ENCODE measurements at places on chromosomes 3 and 15. TPM values are rescaled to one million over a fixed set of nuclear protein-coding genes. Genes with fewer than 3 reads are reported as not detected.

- DNase-seq = no peak
Measured at GRCh38 chr3:23052620-23053019, 150.5 kb upstream of the UBE2E2 start.

Gene PATL2
- 1.3 TPM for total RNA-seq

Gene VPS18
- total RNA-seq = 37.9 TPM

GRCh38 chr15:67766968-67767367 lies 58.3 kb upstream of the SKOR1 start:
- DNase-seq = no peak

DNA sequence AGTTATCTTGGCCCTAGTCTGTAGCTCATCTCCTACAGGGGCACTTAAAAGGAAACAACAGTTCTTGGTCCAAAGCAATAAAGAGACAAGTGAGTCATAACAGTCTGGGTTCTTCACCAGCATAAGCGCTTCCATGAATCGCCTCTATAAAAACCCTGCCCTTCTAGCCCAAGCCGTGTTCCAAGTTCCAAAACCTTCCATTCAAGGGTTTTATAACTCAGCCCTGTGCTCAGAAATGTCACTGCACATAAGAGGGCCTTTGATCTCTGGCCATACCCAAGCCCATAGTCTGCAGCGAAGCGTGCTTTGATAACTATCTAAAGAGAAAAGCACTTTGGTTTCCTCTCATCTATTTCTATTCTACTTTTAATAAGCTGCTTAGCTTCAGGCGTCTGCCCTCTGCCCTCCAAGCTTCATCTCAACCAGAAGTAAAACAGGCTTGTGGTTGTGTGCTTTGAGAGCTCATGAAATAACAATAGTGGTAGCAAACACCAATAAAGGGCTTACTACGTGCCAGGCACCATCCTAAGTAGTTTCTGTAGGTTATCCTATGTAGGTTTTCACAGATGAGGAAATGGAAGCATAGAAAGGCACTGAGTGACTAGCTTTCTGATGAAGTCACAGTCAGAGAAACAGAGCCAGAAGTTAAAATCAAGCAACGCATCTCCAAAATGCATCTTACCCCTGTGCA lies 64.0 kb upstream of the AKAP13 start:
- no peak for DNase-seq

DNA sequence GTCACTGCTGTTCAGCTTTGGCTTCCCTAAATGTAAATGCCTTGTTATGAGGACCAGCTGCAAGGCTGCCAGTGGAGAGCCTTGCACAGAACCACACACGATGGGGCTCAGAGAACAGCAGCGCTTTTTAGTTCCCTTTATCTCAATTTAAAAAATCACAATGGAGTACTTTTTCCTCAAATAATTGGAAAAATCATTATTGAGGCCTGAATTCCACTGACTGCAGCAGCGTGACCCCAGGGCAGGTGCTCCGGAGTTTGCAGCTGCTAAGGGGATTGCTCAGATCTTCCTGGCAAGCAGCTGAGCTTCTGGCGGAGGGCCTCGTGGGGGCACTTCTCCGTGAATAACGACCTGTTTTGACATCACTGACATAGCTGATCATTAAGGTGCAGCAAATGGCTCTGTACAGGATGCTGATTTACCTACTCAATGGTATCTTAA lies 245.6 kb upstream of the TRIM42 start:
- no peak for DNase-seq

Gene TF
- 1.6 TPM for total RNA-seq

Gene SCN11A
- 0.07 TPM for total RNA-seq

Gene GCSAM
- total RNA-seq = 0.49 TPM

Gene USP3
- 54.4 TPM for total RNA-seq

Gene XCR1
- total RNA-seq = not detected

DNA sequence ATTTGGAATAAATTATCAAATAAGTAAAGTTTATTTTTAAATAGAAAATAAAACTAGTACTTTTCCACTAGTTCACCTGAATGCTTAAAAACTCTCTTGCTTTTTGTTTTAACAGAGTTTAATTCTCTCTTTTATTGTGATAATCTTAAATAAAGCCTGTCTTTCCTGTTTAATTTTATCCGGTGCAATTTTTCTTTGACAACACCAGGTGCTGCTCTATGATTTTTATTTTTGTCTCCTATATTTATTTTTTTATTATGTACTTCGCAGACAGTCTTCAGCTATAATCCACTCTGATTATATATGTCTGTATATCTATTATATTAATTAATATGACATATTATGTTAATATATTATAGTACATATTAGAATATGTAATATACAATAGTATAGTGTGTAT lies 1293.0 kb upstream of the EPHA6 start:
- no peak for DNase-seq

- no peak for DNase-seq
Measured at GRCh38 chr3:23496165-23496564, 293.0 kb downstream of the UBE2E2 start.

DNA sequence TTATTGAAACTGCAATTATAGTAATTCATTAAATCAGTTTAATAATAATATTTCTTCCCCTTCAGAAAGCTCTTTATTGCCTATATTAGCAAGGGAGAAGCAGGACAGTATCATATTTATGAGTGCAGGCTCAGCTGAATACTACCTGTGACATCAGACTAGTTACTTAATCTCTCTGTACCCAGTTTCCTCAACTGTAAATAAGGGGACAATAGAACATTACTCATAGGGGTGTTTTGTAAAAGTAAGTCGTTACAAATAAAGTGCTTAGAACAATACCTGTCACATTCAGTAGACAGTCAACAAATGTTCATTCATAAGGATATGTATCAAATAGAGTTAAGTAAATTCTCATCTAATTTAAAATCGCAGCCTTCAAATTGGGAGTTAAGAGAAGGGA lies 12.1 kb upstream of the VPS39 start:
- no peak for DNase-seq

DNA sequence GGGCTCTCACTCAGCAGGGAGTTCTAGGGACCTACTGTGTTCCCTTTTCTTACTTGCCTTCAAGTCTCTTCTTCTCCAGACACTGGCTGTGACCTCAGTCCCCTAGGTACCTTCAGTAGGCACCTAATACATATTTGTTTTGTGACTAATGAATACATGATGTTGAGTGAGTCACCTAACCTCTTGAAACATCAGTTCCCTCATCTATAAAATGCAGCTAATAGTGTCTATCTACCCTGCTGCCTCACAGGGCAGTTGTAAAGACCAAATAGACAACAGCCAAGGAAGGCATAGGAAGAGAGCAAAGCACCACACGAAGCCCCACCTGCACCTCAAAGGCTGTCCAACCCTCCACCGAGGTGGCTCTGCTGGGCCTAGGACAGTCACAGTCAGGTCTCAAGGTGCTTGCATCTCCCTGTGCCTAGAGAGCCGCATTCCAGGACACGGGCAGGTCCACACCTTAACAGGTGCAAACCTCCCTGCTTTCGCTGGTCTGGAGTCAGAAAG lies 29.1 kb downstream of the DAPK2 start:
- DNase-seq = no peak

DNA sequence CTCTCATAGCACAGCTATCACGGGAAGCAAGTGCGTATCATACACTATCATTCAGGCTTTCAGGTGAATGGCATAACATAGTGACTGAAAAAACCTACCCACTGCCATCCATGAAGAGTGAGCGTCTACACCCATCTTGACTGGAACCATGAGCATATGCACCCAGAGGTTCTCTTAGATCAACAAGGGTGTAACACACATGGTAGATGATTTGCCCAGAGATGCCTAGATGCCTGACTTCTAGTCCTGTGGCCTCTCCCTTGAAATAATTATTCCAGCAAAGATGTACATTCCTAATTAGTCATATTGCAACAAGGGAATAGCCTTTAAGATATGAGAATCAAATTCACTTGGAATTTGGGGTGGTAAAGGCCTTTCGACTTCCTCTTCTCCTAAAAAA lies 228.4 kb downstream of the GREM1 start:
- DNase-seq = no peak

DNA sequence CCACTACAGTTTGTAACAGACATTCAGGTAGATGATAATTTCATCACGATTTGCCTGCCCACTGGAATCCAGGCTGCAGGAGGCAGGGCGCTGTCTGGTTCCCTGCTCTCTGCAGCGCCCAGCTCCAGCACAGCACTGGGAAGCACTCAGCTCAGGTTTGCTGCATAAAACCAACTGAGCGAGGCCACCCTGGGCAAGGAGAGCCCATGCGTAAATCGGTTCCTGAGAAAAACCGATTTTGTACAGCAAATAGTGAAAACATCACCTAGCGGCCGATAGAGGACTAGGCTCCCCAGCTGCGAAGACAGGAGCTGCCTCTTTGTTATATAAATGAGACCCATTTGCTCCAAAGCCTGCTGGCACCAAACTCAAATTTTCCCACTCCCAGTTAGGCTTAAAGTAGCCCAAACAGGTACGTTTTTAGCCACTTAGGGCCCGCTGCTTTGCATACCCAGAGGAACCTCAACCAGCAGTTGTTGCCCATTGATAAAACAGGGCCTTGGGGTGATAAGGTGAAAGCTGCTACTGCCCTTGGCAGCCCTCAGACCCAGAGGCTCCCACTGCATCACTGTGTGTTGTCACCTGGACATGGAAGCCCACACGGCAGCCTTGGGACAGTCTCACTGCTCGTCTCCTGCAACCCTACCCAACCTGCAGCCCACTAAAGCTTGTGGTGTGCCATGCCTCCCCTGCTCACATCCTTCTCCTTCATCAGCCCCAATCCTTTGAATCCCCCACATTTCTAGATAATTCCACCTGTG lies 47.5 kb downstream of the ALDH1L1 start:
- DNase-seq = no peak

DNA sequence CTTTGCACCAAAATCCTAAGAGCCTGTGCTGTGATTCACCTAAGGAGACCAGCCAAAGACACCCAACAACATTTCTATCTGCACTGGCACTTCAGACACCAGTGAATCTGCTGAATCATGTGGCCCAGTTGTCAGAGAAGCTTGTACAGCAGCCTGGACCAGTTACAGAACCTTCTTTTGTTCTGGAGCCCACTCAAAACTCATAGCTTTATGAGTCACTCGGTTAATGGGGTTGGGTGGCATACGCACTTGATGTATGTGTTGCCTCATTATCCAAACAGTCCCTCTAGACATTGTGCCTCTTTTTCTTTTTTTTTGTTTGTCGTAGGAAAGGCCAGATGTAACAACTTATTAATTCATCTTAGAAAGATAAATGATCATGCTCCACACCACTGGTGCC lies 25.6 kb upstream of the GOLGA6L2 start:
- DNase-seq = no peak

- DNase-seq = no peak
Measured at GRCh38 chr3:161822291-161822690, 325.7 kb downstream of the OTOL1 start.

DNA sequence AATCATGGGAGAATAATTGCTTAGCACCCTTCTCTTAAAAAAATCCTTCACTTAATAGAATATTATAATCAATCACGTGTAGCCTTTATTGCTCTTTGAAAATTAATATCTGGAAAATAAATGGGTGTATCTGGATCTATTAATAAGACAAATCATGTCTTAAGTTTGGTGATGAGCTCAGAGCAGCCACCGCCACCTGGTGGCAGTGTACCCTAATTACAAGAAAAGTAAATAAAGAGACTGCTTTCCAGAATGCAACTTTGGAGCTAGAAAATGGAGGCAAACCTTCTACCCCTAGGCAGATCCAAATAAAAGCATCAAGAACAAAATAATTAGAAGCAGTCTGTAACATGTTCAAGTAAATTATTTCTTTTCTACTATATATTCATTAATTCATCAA lies 43.5 kb downstream of the EPHB1 start:
- DNase-seq = no peak

Gene TXNRD3
- 7.4 TPM for total RNA-seq

Gene PIERCE2
- not detected for total RNA-seq

Gene ADIPOQ
- 8.8 TPM for total RNA-seq

Gene ACOX2
- total RNA-seq = 22.2 TPM

- DNase-seq = no peak
Measured at GRCh38 chr15:77481670-77482069, 61.0 kb downstream of the HMG20A start.

GRCh38 chr3:23387286-23387918 lies 184.3 kb downstream of the UBE2E2 start:
- no peak for DNase-seq

Gene SV2B
- total RNA-seq = 2.6 TPM

Gene SLC28A2
- total RNA-seq = not detected

- DNase-seq = no peak
Measured at GRCh38 chr3:114380233-114380651, 86.4 kb downstream of the TIGIT start.
